ENCODE measurements at places on chromosomes 7 and 10.

DNA sequence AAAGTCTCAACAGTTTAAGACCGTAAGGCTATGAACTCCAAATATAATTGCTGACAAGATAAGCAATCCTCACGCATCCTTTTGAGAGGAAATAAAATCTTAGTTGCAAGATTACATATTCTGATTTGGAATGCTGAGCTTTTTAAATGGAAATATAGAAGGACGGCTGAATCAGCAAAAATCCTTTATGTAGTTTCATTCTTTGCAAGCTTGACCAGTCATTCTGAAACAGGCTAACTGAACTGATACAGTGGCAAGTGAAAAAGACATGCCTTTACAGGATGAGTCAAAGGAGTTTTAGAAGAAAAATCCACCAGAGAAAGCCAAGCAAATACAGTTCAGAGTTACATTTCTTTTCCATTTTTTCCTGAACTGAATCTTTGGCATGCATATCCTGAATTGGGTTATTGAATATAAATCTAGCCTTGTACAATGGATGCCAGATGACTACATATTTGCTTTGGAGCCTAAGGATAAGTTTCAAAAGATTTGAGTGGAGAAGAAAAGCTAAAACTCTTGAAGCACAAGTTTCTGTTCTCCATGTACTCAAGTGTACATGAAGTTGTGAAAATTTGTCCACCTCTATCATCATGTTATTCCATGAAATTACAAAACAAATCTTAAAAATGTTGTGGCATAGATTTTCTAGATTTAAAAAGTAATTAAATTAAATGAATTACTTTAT, 4.4 kb downstream of the VIM start:
- peak; percentile 59 for DNase-seq

DNA sequence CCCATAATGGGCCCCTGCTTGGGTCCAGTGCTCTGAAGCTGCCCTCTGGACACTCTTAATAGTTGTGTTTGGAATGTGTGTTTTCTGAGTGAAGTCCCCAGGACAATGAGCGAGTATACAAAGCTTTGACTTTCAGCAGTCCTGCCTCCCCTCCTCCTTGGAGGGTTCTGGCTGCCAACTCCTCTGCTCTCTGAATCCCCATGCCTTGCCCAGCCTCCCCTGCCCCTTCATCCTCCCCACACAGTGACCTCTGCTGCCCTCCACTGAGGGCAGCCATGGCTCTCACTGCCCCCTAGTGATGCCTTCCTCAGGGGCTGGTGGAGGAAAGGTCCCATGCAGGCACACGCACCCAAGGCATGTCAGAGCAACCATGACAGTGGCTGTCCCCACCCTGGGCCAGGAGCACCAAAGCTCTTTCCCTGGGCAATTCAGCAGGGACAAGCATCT, 40.9 kb downstream of the FRMPD2 start:
- peak; percentile 49 for DNase-seq

DNA sequence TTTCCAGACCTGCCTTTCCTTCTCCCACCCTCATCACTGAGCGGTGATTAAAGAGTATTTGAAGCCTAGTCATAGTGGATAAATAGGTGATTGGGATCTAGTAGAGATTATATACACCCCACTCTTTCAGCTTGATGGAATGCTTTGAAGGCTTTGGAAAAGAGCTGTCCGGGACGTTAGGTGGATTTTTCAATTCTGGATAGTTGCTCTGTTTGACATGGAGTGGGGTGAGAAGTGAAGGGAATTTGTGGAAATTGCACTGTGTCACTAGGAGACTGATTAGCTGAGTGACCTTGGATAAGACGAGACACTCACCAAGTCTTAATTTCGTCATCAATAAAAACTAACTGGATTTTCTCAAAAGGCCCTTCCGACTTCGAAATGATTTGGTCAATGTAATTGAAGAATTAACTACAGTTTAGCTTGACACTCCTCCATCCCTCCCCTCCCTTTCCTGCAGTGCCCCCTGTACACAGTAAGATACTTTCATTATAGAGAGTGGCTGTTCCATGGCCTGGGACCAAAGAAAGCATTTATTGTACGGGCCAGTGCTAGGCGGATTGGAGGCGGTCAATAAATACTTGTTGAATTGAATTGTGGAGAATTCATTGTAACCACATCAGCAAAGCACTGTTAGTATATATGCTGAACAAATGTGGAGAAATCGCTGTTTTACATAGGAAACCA, 962 bp downstream of the ZKSCAN1 start:
- peak; percentile 11 for DNase-seq

DNA sequence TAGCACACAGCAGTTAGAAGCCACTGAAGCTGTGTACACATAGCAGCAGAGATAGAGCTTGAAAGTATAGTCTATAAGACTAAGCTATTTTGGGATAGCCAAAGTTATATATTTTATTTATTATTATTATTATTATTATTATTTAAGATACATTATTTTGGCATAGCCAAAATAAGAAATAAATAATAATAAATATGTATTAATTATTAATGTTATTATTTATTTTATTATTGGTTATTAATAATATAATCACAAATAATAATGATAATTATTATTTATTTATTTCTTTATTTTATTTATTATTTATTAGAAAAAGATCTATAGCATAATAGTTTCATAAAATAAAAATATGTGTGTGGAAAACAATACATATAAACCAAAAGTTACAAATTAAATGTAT, 107.2 kb upstream of the FOXK1 start:
- DNase-seq: no peak

GRCh38 chr7:43905956-43906330, 453 bp downstream of the URGCP start:
- peak; percentile 30 for DNase-seq

GRCh38 chr10:24901686-24902399, 50.6 kb downstream of the PRTFDC1 start:
- peak; percentile 99 for DNase-seq

DNA sequence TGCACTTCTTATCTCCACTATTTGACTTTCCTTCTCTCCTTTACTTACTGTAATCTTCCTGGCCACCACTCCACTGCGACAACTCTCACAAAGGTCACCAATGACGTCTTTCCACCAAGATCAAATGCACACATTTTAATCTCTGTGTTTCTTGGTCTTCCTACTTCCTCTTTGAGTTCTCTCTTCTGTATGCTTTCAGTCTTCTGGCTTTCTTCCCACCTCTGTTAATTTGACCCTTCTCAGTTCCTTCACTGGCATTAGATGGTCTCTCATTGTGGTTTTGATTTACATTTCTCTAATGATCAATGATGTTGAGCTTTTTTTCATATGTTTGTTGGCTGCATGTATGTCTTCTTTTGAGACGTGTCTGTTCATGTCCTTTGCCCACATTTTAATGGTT, 31.9 kb downstream of the FAM107B start:
- DNase-seq: no peak

GRCh38 chr7:159035571-159036073, 109.0 kb downstream of the VIPR2 start:
- no peak for DNase-seq

GRCh38 chr7:153151766-153152165, 392.2 kb downstream of the ACTR3B start:
- no peak for DNase-seq

GRCh38 chr10:112471878-112472487, 25.0 kb downstream of the VTI1A start:
- DNase-seq: peak; percentile 58

- no peak for DNase-seq
Observed at GRCh38 chr10:44571701-44572100, 186.8 kb upstream of the CXCL12 start.

DNA sequence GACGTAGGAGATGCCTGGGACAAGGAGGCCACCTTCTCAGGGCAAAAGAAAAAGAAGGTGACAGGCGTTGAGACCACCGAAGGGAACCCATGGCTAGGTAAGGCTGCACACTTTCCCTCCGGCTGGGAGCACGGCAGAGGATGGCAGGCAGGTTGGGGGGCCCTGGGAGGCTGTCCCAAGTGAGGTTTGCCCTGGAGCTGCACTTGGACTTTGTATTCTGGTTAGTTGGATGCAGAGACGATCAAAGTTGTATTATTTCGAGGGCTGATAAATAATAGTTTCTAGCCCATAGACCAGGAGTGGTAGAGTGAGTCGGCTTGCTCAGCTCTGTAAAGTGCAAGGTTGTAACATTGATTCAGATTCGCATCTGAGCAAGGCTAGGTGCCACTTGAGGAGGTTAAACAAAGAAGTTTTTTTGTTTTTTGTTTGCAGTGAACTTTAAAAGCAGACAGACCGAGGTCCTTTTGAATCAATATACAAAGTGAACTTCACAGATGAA, 608 bp downstream of the ENTPD7 start:
- DNase-seq: peak; percentile 15

- DNase-seq: no peak
Observed at GRCh38 chr7:14685167-14685566, 217.4 kb downstream of the DGKB start.

DNA sequence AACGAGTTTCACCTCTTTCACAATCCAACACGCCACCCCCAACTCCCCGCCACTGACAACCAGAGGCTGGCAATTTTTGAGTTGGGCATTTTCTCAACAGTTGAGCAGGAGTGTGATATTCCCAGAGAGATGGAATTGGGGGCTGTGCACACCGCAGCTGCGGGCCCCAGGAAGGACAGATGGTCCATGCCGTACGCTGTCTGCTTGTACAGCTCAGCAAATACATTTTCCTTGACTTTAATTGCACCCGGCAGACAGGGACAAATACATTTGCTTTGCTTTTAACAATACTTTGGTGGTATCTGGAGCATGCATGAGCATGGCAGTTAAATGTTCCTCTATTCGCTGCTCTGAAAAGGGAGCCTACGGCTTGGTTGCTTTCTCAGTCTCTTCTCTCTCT, 354.2 kb upstream of the DPP6 start:
- DNase-seq: no peak

DNA sequence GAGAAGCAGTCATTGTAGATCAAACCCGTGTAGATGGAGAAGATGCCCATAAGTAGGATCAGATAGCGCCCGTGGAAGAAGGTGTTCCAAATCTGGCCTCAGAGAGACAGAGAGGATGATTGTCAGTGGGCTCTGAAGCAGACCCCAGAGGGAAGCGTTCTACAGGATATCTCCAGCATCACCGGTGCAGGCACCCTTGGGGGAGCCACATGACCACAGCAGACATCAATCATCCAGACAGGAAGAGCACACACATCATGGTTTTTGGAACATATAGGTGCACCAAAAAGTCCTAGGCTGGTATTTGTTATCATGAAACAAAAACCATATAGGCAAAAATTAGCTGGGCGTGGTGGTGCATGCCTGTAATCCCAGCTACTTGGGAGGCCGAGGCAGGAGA, 44.0 kb upstream of the SVOPL start:
- no peak for DNase-seq

GRCh38 chr7:22958742-22959141, 55.2 kb downstream of the HYCC1 start:
- no peak for DNase-seq

DNA sequence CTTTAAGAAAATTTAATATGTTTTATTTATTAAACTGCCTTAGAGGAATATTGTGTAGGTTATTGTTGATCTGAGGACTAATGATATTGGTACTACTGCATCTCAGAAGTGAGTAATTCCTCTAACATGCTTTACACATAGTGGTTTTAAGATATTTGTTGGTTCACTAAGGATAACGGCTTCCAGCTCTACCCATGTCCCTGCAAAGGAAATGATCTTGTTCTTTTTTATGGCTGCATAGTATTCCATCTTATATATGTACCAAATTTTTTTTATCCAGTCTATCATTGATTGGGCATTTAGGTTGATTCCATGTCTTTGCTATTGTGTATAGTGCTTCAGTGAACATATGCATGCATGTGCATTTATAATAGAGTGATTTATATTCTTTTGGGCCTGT, 20.1 kb downstream of the NXPH1 start:
- no peak for DNase-seq

DNA sequence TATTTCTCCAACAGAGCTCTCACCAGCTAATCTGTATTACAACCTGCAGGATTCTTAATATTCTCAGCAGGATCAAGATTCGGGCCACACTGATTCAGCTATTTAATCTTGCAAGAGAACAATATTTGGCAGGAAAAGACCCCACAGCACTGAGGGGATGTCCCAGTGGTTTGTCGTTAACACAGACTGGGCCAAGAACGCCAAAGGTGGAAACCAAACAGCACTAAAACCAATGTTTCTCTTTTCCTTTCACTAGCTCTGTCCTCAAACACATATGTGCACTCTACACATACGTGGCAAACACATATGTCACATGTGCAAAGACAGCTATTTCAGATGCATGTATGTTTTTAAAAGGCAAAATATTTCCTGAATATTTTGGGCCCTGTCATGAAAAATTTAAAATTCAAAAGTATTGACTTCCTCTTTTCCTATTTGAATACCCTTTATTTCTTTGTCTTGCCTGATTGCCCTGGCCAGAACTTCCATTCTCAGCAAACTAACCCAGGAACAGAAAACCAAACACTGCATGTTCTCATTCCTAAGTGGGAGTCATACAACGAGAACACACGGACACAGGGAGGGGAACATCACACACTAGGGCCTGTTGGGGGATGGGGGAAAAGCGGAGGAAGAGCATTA, 51.7 kb upstream of the NEBL start:
- no peak for DNase-seq

DNA sequence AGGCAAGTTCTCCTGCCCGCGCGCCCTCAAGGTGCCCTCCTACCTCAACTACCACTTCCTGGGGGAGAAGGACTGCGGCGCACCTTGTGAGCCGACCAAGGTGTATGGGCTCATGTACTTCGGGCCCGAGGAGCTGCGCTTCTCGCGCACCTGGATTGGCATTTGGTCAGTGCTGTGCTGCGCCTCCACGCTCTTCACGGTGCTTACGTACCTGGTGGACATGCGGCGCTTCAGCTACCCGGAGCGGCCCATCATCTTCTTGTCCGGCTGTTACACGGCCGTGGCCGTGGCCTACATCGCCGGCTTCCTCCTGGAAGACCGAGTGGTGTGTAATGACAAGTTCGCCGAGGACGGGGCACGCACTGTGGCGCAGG, 1.4 kb downstream of the FZD1 start:
- peak; percentile 63 for DNase-seq

GRCh38 chr7:2052657-2053048, 180.1 kb downstream of the MAD1L1 start:
- no peak for DNase-seq

DNA sequence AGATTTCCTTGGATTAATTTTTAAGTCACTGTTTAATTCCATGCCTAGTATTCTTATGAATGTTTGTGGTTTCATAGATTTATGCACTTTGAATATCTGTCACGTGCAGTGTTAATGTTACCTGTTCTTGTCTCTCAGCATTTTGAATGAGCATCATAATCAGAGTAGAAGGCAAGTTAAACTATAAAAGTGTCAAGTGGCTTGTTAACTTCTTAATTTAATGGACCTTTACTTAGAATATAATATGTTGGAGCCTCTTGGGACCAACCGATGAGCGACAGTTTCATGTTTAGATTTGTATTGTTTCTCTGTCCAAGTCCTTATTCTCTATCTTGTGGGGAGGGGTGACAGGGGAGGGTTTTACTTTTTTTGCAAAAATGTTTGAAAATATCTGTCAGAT, 50.6 kb upstream of the MTURN start:
- DNase-seq: no peak

GRCh38 chr10:44396671-44397191, 11.8 kb upstream of the CXCL12 start:
- no peak for DNase-seq

Data from kidney tubule cell (primary cell).